CD4-positive, alpha-beta T cell treated with Interleukin-17A for 1 hour (primary cell): ENCODE measurements at places on chromosomes 11 and 22.

DNA sequence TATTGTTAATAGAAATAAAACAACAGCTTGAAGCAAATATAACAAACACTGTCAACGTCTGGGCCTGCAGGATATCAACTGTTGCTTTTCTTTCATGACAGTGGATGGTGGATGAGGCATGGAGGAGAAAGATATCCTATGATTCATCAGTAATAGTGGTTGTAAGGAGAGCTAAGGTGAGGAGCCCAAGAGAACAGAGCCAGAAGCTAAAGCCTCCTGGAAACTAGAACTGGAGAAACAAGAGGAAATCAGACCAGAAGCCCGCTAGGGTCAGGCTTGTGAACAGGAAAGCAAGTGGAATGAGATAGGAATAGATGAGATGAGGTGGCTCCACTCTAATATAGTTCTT, 37.7 kb upstream of the MMP12 start:
- DNase-seq = no peak

GRCh38 chr11:1129611-1130160, 28.1 kb upstream of the MUC5AC start:
- no peak for DNase-seq

DNA sequence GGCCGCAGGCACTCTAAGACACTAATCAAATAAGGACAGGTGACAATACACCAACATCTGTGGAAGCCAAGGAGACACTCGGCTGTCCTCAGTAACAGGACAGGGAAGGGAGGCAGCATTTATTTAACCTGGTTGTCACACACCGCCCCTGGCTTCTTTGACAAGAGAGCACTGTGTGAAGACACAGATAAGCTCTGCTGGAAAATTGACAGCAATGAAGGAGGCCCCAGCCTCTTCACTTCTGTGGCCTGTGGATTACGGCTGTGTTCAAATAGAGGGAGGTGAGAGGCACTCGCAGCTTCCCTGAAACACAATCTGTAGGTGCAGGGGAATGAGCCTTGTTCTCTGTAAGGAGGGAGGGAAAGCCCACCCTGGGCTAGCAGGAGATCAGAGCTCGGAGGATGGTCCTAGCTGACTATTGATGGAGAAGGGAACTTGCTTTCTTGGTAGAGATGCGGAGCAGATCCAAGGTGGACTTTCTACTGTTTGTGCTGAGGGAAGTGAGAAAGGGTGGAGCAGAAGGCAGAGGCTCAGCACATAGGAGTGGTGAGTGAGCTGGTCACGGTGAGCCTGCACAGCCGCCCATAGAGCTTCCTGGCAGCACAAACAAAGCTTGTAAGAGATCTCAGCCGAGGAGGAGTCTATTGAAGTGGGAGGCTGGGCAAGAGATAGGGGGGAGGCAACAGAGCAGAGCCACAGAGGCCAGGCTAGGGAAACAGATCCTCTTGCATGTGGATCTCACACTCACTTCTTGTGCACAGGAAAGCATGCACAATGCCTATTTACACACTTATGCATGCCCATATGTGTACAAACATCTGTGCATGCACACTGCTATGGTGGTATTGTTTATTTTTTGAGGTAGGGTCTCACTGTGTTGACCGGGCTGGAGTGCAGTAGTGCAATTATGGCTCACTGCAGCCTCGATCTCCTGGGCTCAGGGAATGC, 114.6 kb upstream of the THY1 start:
- DNase-seq = no peak

DNA sequence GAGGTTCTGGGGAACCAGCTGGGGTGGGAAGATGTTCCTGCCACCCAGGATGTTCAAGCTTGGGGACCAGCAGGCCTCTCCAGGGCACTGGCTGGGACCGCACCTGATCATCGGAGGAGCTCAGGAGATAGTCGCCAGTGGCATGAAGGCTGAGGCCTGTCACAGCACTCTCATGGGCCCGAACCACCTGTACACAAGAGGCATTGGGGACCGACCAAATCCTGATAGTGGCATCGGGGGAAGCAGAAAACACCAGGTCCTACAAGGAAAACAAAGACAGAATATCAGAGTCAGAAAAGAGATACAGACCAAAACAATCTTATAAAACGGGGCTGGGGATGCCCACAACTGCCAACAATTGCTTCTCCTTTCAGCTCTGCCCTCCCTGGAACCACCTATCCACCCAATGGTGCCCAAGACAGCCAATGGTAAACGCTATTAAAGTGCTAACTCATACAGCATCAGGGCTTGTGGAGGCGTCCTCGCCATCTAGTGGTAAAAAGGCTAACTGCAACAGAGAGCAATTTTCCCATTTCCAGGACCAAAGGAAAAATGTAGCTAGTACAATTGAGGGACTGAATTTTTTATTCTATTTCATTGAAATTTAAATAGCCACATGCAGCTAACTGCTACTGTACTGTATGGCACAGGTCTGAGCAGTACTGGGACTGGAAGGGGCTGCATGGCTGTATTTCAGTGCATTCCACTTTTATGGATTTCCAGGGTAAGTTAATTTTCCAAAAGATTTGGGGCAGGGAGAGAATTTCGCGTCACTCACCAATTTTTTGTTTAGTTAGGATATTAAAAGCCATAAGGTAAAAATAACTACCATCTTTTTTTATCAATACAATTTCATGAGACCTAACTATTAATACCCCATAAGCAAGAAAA, 7.1 kb downstream of the PRPF19 start:
- peak; percentile 62 for DNase-seq

DNA sequence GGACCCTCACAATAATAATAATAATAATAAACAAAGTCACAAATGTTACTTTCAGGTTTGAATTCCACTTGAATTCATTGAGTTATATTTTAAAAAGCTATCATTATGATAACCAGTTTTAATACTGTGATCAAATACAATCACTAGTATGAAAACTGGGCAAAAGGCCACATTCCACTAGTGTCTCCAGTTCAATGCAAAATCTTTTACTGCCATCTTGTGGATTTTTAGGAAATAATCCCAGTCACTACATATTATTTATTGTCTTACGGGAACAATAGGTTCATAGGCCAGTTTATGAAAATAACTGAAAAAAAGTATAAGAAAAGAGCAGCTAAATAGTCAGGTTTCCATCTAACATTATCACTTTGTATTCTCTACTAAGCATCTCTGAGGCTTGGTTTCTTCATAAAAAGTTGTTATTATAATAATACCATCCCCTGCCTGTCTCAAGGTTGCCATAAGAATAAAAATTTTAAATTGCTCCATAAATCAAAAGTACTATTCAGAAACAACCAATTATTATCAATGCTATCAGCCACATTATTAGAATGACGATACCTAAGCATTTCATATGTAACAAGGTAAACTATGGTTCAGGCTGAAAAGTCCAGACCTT, 533.9 kb upstream of the CCDC90B start:
- peak; percentile 26 for DNase-seq

DNA sequence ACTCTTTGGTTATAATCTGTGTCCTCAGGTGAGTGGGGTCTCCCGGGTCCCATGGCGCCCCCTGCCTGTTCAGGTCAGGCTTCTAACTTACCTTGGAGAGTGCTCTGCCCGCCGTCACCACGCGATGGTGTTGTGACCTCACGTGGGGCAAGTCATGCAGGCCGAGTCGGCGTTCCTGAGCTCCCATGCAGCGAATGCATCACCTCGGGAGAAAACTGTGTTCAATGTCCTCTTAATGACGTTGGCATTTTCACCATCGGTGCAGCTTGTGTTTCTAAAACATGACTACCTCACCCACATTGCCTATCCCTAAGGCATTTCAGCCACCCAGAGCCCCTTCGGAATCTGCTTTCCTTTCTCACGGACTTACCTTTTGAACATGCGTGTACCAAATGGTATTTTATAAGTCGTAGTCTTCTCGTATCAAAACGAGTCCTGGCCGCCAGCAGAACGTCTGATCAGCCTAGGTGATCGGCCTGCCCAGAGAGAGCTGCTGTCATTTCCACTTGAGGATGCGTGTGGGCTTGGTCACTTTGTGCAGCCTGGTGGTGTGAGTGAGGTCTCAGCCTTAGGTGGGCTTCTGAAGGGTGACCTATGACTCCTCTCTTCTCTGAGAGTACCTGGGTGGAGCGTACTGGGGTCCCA, 64.8 kb downstream of the TBC1D22A start:
- DNase-seq = no peak

DNA sequence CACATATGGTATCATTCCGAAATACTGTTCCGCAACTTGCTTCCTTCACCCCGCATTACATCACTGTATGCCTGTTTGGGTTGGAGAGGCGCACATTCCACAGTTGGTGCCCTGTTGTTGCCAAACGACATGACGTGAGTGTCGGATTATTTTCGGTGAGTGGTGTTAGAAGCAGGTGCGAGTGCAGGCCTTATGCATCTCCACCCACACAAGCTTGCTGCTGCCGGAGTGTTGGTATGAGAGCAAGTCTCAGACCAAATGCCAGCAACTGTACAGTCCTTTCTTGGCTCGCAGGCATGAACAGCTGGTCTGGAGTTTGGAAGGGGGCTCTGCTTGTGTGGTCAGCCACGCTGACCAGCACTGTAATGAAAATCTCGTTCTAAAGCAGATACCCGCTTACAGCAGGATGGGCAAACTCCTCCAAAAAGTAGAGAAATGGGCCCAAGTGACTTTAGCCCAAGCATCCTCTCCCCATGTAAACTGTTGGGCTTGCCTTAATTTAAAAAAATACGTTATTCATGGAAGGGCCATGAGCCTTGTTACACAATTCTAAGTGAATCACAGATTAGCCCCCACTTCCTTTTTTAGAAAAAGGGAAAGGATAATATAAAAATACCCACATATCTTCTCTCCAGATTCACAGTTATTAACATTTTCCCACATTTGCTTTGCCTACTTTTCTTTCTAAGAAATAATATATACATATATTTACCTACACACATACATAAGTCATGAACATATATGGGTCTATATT, 48.7 kb upstream of the OR9Q1 start:
- no peak for DNase-seq
